ENCODE measurements at places on chromosomes 6 and 20. TPM values are rescaled to one million over a fixed set of nuclear protein-coding genes. Genes with fewer than 3 reads are reported as not detected.

Gene FAM83B
- total RNA-seq: not detected

Gene OR2H1
- total RNA-seq: not detected

Gene UFL1
- total RNA-seq: 24.8 TPM

Gene MAK
- 1.6 TPM for total RNA-seq

Gene TMEM170B
- total RNA-seq: 15.0 TPM

Gene PSORS1C2
- total RNA-seq: not detected

Gene CALHM4
- total RNA-seq: not detected

Gene SLC17A2
- not detected for total RNA-seq

Gene BNIP5
- not detected for total RNA-seq

Gene FAM209A
- 0.17 TPM for total RNA-seq

Gene MUC22
- not detected for total RNA-seq

Gene RSPO4
- not detected for total RNA-seq

DNA sequence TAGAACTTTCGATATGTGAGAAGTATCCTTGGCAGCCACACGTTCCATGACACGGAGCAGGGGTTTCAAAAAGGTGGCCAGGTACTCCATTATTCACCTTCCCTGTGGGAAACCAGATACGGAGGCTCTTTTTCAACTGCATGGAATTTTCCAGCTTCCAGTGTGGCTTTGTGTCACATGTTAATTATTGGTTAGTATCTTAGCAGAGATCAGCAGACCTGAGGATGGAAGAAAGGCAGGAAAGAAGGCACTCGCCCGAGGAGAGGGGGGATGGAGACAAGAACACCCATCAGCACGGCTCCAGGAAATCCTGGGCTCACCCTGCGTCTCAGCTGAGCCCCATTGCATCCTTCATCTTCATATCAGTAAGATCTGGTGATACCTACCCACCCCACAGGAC is 115.5 kb downstream of the PXDC1 start:
- DNase-seq: no peak

GRCh38 chr6:6826095-6826901 is 237.8 kb downstream of the LY86 start:
- no peak for DNase-seq

DNA sequence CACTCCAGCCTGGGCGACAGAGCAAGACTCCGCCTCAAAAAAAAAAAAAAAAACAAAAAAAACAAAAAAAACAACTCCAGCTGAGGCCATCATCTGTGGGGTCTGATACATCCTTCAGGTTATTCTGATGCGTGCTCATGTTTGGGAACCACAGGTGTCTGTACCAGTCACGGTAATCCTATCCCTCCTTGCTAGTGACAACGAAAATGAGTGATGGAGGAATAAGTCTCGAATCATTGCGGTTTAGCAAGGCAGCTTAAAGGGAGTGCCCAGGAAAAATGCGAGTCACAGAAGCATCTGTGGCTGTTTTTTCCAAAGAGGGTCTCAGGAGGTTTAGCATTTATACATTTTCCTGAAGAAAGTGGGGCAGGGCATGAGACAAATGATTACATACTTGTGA is 48.8 kb downstream of the MCUR1 start:
- DNase-seq: no peak

DNA sequence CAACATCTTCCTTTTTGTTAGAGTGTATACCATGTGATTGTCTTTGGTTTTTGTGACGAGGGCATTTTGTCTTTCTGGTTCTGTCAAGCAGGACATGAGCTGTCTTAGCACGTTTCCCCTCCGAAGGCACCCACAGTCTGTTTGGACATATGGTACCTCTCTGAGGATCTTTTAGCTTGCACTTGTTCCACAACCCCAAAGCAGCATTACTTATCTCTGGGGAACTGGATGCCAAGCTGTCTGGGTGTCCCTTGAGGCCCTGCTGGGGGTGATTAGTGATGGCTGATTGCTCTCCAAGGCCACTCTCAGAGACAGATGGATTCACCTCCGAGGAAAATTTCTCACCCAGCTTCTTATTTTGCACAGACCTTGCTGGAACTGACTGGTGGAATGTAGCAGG is 445.0 kb upstream of the CHD6 start:
- DNase-seq: no peak

DNA sequence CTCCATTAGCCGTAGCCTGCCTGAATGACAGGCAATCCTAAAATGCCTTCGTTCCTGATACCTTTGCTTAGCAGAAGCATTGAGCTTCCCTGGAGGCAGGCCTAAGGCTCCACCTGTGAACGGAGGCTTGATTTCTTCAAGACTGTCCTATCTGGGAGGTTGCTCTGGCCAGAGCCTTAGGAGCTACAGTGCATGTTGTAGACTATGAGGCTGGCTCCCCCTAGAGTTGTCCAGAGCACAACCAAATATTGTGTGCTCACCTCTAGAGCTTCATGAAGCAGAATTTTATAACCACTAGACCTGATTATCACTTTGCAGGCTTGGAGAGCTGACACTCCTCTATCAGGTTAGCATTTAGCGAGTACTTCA is 217.8 kb downstream of the MAFB start:
- DNase-seq: no peak

DNA sequence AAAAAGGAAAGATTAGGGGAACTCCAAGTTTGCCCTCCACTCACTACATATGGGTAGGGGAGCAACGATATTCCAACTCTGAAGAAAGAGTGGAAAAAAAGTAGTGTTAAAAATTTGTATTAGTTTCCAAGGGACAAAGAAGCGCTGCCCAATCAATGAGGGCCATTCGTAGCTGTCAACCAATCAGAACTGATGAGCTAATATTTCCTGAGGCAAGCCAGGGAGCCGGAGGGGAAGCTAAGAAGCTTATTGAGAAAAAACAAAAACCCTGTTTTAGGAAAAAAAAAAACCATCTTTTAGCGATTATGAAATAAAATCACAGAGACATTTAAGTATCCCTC is 59.5 kb downstream of the TRIM38 start:
- peak; percentile 72 for DNase-seq

DNA sequence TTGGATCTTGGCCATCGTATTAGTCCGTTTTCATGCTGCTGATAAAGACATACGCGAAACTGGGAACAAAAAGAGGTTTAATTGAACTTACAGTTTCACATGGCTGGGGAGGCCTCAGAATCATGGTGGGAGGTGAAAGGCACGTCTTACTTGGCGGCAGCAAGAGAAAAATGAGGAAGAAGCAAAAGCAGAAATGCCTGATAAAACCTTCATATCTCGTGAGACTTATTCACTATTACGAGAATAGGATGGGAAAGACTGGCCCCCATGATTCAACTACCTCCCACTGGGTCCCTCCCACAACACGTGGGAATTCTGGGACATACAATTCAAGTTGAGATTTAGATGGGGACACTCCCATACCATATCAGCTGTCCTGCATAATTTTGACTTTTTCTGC is 20.1 kb upstream of the REPS1 start:
- DNase-seq: no peak

DNA sequence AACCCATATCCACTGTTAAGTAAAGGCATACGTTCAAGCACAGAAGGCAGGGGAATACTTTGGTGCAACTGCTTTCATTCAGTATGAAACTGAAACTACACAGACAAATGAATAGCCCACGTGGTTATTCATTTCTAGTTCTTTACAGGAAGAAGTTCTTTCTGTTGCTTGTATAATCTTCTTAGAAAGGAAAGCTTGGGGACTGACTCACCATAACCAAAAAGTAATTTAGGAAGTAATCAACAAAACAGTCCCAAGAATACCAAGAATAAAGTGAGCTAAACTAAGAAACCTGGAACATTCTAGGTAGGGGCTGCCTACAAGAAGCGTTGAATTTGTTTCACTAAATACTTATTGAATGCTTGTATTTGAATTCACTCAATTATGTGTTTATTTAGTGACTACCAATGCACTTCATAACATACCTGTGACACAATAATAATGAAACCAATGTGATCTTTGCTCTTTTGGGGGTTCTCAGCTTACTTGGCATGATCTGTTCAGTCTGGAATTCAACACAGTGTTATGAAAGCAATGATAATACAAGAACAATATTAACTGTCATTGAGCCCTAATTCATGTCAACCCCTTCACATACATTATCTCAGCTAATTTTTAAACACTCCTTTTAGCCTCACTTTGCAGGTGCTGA is 25.1 kb upstream of the KIAA0408 start:
- no peak for DNase-seq

DNA sequence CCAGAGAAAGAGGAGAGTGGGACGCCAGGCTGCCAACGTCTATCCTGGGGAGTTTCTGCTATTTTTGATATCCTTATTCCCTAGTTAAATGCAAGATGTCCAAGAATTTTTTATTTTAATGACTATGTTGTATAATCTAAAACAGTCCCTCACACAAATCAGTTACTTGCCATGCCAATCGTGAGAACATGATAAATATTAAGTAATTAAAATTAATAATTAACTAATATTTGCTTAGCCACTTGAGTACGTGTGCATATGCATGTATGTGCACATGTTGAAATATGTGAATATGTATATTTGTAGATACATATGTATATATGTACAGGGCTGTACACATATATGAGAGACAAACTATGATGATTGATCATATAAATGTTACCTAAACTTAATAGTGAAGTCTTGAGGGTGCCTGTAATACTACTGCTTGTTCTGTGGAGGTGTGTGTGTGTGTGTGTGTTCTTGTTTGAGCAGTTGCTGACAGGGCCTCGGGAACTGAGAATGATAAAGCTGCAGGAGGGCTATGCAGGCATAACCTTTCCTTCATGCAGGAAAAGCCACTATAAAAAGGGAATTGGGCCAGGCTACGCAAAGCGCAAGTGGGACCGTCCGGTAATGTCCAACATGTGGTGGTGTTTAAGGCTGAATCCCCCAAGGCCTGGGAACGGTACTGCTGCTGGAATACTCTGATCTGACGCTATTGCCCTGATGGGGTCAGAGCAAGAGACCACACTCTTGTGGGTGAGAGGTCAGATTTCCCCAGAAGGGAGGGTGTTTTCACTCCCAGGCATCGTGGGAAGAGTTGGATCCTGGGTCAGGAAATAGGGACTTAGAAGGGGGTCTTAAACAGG is 148.3 kb upstream of the TBX18 start:
- DNase-seq: no peak

DNA sequence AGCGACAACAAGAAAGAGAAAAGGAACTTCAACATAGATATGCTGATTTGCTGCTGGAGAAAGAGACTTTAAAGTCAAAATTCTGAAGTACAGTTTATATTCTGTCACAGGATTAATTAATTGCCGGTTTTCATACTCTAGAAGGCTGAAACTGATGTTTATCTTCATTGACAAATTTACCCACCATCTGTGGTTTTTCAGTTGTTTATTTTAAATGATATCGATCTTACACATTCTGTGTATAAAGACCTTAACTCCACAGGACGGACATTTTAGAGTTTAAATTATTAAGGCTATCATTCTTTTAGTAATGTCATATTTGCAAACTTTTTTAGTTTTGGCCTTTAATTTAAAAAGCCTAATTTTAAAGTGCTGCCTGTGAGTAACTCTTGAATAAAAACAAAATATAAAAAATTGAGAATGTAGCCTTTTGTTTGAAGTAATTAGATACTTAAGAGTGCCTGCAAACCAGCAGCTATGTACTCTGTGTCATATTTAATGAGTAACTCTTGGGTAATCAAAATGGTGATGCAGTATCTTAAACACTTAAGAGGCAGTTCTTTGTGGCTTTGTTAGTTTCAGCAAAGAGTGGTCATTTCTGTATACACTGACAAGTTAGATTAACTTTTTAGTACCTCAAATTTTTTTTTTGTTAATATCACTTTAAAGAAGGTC is 59.3 kb downstream of the CDC5L start:
- no peak for DNase-seq

GRCh38 chr6:127177030-127177922 is 58.8 kb downstream of the RSPO3 start:
- DNase-seq: no peak

DNA sequence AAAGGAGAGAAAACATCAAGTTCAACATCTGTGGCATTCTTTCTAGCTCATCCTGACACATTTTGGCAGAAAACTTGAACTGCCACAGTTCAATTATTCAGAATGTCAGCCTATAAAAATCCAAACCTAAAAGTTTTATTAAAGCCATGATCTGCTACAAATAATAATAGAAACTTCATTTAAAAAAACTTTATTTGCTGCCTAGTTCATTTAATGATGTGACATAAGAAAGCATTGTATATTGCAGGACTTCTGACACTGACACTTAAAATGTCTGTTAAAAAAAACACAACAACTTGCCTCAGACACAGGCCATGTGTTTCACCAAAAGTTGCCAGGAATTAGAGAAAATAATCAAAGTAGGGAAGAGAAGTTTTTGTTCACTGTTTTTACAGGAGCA is 88.3 kb upstream of the HTR1E start:
- DNase-seq: no peak

DNA sequence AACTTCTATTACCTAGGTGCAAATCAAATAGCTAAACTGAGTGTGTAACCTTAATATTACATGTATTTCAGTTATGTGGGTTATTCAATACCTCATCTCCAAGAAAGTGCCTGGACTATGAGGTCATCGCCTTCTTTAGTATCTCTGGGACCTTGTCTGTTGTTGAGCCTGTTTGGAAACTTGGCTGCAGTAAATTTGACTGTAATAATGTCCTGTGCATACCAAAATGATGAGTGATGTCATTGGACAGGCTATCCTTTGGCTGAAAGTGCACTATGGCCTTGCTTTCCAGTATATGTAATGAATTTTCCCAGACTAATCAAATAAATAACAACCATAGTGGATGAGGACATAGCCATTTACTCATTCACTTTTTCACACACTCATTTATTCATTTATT is 455.1 kb downstream of the ADGRB3 start:
- no peak for DNase-seq

DNA sequence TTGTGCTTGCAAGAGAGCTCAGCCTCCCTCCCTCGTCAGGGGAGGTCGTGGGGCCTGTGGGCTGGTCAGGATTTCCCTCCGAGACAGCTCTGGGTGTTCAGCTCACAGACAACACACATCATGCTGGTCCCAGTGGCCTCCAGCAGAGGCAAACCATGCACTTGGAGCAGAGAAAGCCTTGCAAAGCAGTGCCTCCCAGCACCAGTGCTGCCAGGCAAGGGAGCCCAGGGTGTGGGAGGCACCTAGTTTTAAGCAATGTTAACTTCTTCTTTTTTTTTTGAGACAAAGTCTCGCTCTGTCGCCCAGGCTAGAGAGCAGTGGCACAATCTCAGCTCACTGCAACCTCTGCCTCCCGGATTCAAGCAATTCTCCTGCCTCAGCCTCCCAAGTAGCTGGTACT is 34.0 kb upstream of the INSM1 start:
- no peak for DNase-seq

GRCh38 chr6:99940582-99940981 is 53.4 kb downstream of the MCHR2 start:
- DNase-seq: no peak

GRCh38 chr20:13494019-13494418 is 144.7 kb downstream of the TASP1 start:
- DNase-seq: no peak

DNA sequence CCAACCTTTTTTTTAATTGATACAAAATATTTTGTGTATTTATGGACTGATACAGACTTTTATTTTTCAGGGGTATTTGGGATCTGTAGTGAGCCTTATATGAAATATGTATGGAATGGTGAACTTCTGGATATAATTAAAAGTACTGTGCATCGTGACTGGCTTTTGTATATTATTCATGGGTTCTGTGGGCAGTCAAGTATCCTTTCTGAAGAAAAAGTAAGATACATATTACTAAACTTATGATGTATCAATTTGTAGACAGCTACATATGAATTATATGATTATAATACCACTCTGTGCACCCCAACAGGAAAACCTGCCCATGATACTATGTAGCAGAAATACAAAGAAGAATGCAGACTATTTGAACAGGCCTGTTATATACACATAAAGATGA is 47.2 kb downstream of the FIG4 start:
- no peak for DNase-seq

GRCh38 chr6:166655713-166656229 is 28.7 kb upstream of the RPS6KA2 start:
- DNase-seq: no peak

- DNase-seq: no peak
Measured at GRCh38 chr6:154520280-154520679, 9.8 kb upstream of the CNKSR3 start.

Data from NCI-H460 (cell line).